Dermis blood vessel endothelial cell (primary cell): ENCODE measurements at places on chromosomes 4 and X.

DNA sequence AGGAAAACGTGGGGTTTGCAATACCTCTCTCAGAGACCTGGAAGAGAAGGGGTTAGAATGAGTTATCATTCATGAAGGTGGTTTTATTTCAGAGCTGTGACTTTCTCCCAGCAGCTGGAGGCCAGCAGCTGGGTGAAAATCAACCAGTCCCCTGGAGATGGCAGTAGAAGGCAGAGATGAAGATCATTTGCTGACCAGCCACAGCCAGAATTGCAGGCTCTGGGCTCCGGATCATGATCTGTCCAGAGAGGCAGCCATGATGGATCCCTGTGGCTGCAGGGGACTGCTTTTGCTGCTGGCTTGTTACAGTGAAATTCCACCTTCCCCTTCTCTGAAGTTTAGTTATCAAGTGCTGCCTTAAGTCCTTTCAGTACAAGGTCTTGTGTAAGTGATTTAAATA is 46.9 kb upstream of the TAB3 start:
- peak; percentile 0 for DNase-seq

DNA sequence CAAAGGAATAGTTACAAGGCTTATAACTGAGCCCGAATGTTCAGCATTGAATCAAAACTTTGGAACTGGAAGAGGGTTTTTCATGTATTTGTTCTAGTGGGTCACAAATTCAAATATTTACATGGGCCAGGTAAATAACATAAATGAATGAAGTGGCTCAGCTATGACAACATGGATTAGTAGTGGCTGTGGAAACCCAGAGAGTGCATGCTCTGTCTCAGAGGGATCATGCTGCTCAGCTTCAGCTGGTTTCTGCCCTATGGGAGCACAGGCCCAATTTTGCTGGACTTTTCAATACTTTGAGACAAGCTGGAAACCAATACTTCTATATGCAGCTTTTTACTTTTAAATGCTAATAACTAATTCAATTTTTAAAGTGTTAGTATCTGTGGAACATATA is 394.0 kb upstream of the TEX13C start:
- no peak for DNase-seq

DNA sequence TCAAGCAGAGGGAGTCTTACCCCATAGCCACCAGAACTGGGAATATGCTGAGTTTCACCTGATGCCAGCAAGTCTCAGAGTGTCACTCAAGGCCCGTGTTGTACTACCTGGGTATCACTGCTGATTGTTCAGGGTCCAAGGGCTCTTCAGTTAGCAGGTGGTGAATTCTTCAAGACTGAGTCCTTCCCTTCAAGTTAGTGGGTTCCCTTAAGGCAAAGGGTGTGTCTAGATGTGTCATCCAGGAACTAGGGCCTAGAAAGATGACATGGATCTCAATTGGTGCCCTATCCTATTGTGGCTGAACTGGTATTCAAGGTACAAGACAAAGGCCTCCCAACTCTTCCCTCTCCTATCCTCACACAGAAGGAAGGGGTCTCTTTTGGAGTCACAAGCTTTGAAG is 159.9 kb upstream of the DIPK2B start:
- DNase-seq: no peak

- DNase-seq: no peak
Observed at GRCh38 chr4:142085513-142086292, 449.3 kb downstream of the IL15 start.

DNA sequence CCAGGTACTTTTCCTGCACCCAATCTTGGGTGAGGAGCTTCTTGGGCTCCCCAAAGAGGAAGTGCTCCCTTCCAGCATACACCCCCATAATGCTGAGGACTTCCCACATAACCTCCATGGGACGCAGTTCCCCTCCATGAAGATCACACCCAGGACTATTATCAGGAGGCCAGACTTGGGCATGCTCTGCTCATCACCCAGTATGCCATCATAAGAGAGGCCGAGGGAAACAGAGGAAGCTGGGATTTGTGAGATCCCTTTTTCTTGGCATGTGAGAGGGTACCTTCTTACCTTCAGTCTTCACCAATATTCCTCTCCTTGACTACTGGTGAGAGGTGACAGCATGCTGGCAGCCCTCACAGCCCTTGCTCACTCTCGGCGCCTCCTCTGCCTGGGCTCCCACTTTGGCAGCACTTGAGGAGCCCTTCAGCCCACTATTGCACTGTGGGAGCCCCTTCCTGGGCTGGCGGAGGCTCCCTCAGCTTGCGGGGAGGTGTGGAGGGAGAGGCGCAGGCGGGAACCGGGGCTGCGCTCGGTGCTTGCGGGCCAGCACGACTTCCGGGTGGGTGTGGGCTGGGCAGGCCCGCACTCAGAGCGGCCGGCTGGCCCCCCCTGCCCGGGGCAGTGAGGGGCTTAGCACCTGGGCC is 15.7 kb upstream of the HSFX1 start:
- no peak for DNase-seq

GRCh38 chr4:26235500-26235899 is 85.3 kb upstream of the RBPJ start:
- no peak for DNase-seq
